ENCODE measurements at places on chromosomes 3 and 15. TPM values are rescaled to one million over a fixed set of nuclear protein-coding genes. Genes with fewer than 3 reads are reported as not detected.

GRCh38 chr3:28335246-28335645 is 13.3 kb upstream of the ZCWPW2 start:
- no peak for DNase-seq

DNA sequence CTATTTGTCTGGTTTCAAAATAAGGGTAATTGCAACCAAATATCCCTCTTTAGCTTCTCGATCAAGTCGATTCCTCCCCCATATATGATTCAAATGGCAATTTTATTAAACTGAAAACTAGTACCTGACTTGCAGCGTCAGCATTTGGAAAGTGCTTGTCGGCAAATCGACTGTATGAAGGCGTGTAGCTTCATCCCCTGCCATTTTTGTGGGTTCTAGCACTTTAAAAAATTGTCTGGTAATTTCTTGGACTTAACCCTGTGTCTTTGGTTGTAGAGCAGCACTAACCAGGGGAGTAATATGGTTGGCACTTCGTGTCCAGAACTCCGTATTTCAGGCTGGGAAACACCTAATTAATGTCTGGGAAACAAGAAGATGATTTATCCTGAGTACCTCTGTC is 573 bp downstream of the MME start:
- no peak for DNase-seq

DNA sequence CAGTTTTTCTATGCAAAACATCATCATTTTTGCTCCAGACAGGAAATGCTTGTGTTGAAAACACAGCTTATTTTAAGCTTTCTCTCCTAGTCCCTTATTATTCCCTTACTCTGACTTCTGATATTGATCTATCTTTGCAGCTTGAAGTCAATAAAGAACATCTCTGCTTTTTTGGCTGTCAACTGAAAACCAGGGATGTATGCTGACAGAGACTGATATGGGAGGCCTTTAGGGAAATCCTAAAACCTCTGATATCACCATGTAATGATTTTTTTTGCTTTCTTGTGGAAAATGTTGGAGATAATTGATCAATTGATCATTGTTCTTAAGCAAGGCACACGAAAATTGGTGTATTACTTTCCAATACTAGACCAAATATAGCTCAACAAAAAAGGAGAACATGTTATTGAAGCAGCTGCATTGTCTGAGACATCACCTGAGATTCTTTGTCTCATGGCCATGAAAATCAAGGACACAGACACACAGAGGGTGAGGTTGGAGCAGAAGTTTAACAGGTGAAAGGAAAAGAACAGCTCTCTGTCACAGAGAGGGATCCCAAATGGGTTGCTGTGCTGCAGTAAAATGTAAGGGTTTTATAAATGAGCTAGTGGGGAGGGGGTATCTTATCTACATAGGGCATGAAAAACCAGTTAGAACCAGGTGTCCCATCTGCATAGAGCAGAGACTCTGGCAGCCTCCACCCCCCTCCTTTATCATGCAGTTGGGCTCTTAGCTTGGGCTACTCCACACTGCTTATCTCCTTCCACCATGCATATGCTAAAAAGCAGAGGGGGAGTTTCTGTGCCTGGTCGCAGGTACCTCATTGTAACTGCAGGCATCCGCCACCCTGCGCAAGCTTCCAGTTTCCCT is 17.0 kb upstream of the SENP7 start:
- DNase-seq = peak; percentile 89

The DMXL2 gene
- polyA plus RNA-seq = 26.8 TPM

DNA sequence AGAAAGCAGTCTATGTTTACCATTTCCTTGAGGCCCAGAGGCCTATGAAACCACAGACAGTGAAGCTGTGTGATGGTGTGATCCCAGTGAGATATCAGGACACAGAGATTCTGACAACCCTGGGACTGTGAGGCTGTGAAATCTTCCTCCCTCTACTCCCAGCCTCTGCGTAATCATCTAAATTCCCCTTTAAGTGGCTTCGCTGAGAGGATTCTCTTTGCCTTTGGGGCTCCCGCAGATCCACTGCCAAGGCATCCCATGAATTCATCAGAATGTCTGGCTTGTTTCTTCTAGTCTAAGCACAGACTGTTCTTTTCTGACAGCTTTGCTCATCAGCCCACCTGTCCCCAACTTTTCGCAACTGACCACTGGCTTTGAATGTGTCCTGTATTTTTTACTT is 901.2 kb upstream of the NR2F2 start:
- no peak for DNase-seq

Data from K562 (cell line).